ENCODE measurements at places on chromosomes 2 and 18.

DNA sequence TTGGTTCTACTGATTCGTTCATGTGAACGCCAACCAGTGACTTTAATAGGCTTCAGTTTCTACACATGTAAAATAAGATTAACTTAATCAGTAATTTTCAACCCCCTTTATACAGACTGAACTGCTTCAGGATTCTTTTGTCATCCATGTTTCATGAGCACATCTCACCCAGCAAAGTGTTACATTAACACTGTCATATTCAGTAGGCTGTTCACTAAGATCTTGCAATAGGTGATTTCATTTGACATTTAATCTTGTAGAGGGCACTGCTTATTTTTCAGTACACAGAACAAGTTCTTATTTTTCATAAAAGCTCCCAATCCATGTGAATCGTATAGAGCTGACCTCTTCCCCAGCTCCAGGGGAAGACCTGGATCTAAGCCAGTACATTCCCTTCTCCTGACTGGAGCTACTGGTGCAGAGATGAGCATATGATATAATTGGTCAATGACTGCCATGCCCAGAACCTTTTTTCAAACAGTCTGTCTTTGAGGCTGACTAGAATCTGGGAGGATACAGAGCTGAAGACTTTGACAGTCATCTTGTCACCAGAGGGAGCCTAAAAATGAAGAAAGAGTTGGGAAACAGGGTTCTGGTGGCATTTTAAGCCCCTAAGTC, 72.2 kb upstream of the CHRNA1 start:
- DNase-seq: no peak

DNA sequence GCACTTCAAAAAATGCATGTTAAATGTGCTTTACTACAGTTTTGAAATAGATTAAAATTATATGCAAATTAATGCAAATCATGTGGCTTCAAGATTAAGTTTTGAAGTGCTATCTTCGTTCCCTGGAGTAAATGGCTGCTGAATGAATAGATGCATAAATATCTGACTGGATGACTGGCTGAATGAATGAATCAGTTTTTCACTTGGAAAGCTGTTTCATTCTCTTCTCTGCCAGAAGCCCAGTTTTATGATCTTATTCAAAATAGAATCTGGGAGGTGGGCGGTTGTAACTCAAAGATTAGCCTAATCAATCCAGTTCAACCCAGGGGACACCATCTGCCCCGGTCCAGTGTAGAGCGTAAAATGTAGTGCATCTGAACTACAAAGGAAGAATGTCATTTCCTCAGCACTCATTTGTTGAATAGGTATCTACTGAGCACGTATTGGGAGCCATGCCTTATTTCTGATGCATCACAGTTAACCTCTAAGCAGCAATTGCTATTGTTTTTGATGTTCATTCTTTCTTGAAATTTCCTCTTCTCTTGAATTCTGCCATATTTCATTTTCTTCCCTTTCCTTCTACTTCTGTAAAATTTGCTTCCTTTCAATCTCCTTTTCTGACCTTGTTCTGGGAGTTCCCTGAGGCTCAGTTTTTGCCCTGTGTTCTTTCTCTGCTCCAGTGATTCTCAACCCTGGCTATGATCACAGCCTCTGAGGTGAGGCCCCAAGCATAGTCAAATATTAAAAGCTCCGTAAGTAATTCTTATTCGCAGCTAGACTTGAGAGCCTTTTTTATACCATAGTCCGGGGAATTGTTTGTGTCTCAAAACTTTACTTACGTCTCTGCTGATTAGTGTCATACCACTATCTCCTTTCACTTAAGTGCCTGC, 282.7 kb downstream of the PARD3B start:
- DNase-seq: no peak

DNA sequence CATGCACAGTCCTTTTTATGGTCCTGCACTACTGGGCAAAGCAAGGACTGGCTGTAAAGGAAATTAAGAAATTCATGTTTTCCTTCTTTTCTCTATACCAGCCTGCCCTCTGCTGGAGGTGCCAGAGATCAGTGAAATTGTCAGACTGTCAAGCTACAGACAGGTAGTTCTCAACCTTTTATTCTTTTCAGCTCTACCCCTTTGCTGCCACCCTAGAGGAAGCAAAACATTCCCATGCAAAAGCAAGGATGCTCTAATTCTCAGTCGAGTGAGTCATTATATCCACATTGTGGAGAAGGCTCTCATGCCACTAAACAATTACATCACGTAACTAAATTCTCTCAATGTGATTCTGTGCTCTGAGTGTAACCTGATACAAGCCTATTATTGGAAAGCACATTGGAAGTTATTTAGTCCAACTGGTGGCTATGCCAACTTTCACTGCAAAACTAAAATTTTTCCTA, 25.0 kb upstream of the RAPGEF4 start:
- peak; percentile 44 for DNase-seq

DNA sequence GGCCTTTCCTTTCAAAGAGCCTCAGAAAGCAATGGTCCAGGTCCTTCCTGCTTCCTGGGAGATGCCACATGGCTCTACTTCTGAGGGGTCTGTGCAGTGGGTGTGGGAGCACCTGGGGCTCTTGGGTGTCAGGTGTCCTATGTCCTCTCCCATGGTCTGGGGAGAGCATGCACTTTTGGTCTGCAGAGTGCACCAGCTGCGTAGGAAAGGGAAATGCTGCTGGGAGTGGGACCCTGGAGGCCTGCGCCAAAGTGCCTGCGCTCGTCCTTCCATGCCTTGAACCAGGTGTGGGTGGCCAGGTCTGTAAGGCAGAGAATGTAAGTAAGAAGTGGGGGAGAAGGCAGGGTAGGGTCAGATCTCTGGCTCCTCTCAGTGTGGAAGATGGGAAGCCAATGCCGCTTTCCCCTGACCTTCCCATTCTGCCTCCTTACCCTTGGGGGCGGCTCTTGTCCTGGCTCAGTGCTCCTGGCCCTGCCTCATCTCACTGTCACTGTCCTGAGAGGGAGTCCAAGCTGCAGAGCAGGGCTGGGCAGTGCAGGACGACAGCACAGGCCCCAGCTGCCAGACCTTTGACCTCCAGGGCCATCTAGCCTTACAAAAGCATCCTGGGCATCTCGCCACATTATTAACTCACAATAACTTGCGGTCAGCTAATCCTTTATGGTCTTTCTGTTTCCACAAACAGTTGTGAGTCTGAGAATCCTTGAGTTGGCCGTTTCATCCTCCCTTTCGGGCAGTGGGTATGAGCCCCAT, 6.6 kb upstream of the PROM2 start:
- DNase-seq: no peak

DNA sequence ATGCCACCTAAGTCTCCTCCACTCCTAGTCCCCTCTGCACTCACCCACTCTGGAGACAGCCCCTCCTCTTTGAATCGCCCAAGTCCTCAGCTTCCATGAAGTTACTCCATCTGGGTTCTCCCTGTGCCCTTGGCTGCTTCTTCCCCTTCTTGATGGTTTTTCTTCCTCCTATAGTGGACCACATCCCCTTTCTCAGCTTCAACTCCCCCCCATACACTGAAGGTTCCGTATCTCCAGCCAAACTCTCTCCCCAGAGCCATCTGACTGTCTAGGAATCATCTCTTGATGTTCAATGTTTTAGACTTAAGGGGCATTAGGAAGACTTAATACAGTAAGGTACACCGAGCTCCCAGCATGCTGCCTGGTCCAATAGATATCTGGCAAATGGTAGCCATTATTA, 39.6 kb downstream of the EMX1 start:
- no peak for DNase-seq

- DNase-seq: no peak
These were observed 63.0 kb upstream of the DSC1 start for GRCh38 chr18:31225668-31226067.

DNA sequence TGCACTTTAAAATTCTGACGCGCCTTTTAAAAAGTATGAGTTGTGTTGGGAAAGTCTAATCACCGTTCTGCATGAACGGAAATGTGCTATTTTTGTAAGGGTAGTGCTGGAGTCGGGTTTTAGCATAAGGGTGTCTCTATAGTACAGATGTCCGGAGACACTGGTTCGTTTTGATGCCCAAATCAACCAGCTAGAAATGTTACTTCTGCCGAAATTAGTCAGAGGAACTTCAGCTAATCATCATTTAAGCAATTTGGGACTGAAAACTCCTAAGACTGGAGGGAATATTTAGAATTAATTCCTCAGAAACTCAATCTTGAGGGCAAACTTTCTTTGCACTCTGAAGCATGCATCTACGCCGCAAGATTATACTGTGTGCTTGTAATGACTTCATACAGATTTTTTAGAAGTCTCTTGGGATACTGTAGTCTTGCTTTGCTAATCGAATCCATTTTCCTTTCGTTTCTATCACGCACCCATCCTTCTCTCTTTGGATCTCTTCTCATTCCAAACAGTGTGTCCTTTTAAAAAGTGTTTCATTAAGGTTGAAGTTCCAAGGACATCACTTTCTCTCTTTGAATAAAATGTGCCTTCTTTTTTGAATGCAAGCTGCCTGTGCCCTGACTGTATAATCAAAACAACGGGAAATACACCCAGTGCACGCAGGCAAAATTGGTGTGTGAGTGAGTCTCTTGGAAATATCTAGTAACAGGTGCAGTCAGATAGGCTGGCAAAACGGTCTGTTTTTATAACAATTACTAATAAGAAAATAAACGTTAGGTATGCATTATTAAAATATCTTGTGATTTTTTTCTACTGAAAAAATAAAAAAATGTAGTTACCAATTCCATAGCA, 270.9 kb upstream of the TCF4 start:
- DNase-seq: no peak

DNA sequence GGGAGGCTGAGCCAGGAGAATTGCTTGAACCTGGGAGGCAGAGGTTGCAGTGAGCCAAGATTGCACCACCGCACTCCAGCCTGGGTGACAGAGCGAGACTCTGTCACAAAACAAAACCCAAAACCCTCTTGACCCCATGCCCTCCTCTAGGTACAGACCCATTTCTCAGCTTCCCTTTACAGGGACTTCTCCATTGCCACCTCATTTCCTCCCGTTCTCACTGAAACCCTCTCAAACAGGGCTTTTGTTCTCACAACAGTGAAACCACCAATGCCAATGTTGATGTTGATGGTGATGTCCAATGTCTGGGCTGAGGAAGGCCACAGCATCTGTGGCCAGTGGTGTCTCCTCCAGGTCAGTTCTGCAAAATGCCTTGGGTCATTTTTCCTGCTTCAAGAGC, 69.0 kb upstream of the ZCCHC2 start:
- no peak for DNase-seq

DNA sequence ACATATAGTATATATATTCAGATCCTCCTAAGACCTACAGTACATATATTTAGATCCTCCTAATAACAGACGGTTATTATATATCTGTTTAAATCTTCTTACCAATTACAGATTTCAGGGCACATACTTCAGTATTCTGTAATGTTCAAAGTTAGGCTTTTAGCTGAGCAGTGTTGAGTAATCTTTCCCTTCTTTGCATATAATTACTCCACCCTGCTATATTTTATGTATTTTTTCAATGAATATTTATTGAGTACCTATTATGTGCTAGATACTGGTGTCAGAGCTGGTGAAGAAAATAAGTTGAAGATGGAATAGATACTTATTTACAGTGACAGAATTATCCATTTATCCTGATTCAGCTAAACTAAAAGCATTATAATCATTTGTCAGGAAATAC, 84.9 kb downstream of the NEB start:
- no peak for DNase-seq

GRCh38 chr2:217919781-217920351, 82.9 kb downstream of the TNS1 start:
- no peak for DNase-seq

DNA sequence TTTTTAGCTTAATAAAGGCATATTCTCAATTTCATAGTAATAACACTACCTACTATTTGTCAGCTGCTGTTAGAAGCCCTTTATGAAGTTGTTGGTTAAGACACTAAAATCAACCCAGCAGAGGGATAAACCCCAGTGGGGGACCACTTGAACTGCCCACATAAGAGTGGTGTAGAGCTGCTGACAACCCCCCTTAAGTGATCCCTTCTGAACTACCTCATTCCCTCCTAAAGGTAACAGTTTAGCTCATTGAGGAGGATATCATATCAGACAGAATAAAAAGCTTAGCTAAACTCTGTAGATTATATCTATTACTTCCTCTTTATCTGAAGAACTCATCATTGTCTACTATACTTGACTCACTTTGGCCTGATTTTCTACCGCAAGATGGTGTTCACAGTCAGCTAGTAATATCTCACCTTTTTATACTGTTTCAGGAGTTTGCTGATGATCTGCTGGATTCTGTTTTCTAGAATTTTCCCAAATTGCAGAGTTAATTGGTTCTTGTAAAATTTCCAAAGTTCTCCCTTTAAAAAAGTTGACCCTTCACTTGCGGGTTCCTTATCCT, 16.2 kb downstream of the GALM start:
- peak; percentile 38 for DNase-seq

DNA sequence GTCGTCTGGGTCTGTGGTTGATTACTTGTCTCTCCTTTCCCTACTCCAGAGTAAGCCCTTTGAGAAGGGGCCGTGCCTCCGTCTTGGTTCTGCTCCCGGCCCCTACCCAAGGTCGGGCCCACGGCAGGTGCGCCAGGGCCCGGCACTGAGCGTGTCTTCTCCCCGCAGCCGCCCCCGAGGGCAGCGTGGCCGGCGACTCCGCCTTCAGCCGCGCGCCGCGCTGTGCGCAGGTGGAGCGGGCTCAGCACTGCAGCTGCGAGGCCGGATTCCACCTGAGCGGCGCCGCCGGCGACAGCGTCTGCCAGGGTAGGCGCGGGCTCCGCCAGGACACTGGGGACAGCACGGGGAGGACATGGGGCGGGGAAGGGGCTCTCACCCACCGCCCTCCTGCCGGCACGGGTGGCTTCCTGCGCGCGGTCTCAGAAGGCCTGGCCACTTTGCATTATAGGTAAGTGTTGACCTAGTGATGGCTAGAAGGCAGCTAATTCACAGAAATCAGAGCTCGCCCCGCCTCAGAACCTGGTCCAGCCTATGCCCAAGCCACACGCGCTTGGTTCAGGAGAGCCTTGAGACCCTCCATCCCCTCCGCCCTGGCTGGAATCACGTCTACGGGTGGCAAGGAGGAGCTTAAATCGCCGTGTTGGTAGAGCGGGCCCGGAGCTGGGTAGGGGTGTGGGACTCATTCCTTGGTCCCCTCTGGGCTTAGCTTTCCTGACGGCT, 43.5 kb downstream of the FBLN7 start:
- peak; percentile 78 for DNase-seq

DNA sequence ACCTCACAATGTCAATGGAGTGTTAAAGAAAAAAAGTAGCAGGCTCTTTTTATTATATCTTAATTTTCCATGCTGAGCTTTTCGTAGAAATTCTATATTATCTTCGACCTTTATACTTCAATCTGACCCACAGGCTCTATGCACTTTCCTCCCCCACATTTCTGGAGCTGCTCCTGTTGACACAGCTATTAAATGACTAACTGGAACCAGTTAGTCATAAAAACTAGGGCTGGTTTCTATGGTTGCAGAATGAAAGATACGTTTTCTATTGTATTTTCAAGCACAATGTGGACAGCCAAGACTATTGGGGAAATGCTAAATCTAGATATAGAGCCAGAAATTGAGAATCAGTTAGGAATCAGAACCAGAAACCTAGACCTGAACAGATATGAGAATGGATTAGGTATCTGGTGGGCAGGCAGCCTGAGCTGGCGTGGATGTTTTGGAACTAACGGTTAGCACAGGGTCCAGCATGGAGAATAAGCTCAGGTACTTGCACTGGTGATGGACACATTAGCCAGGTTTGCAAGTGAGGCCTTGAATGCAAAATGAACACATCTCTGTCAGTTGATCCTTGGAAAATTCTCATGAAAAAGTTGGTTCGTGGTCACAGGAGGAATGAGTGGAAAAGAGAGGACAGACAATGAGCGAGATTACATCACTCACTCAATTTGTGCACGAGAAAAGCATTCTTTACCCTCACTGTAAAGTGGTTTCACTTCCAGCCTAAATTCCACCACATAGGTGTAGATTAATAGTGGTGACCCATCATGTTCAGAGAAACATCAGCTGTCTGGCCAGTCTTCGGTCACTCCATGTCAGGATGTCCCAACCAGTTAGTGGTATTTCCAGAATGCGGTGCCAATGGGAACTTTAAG, 144.6 kb upstream of the EPHA4 start:
- no peak for DNase-seq
